ENCODE measurements at places on chromosomes 4 and X. TPM values are rescaled to one million over a fixed set of nuclear protein-coding genes. Genes with fewer than 3 reads are reported as not detected.
A peak's percentile ranks its signal among the peaks of the same experiment; 100 is the strongest.

Gene IL2RG
- not detected for total RNA-seq

Gene VCX3A
- 0.63 TPM for total RNA-seq

Gene NDST4
- total RNA-seq, result 5.1 TPM

Gene F8A2
- not detected for total RNA-seq

Gene CCDC120
- total RNA-seq, result 8.5 TPM

Gene PDHA2
- not detected for total RNA-seq

Gene SHOX
- total RNA-seq, result 0.21 TPM

DNA sequence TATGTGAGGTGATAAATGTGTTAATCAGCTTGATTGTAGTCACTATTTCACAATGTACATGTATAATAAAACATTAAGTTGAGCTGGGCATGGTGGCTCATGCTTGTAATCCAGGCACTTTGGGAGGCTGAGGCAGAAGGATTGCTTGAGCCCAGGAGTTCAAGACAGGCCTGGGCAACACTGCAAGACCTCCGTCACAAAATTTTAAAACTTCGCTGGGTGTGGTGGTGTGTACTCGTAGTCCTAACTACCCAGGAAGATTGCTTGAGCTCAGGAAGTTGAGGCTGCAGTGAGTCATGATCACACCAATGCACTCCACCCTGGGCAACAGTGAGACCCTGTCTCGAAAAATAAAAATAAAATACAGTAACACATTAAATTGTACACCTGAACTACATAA lies 20.1 kb downstream of the LYAR start:
- H3K36me3 ChIP-seq, result peaks cover 32% of the 10 kb centered on the region
- DNase-seq, result no peak
- no peaks in the 10 kb centered on the region for H3K4me1 ChIP-seq
- H3K4me3 ChIP-seq, result no peak overlapping the region
- peak overlapping the region; percentile 10 for H3K27ac ChIP-seq

DNA sequence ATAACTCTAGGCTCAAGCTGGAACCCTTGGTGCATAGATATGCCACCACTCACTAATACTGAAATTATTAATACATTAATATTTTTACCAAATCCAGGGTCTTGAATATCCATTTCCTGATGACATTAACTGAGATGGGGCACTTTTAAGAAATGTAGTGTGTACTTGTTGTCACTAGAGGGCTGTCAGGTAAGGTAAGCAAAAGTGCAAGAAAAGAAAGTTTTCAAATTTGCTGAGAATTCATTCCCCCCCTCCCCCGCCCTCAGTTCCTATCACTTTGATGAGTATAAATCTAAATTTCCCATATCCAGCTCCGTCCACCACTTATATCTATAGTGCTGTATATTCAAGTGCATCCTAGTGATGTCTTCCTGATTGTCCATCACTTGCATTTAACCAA lies 20.5 kb upstream of the WDR44 start:
- no peaks in the 10 kb centered on the region for H3K4me1 ChIP-seq
- H3K27me3 ChIP-seq, result peaks cover 21% of the 10 kb centered on the region
- no peak for DNase-seq
- H3K4me3 ChIP-seq, result no peak overlapping the region

- no peak overlapping the region for H3K4me3 ChIP-seq
- no peaks in the 10 kb centered on the region for H3K36me3 ChIP-seq
- H3K27me3 ChIP-seq, result no peaks in the 10 kb centered on the region
- no peak for DNase-seq
- peaks cover 3% of the 10 kb centered on the region for H3K4me1 ChIP-seq
These were observed 58.1 kb downstream of the RAB40A start for GRCh38 chrX:103461156-103461555.

- peaks cover 4% of the 10 kb centered on the region for H3K27me3 ChIP-seq
- H3K4me1 ChIP-seq, result peaks cover 20% of the 10 kb centered on the region
- peak; percentile 77 for DNase-seq
- H3K27ac ChIP-seq, result no peak overlapping the region
These were observed 30.3 kb downstream of the CCKAR start for GRCh38 chr4:26459756-26460530.

DNA sequence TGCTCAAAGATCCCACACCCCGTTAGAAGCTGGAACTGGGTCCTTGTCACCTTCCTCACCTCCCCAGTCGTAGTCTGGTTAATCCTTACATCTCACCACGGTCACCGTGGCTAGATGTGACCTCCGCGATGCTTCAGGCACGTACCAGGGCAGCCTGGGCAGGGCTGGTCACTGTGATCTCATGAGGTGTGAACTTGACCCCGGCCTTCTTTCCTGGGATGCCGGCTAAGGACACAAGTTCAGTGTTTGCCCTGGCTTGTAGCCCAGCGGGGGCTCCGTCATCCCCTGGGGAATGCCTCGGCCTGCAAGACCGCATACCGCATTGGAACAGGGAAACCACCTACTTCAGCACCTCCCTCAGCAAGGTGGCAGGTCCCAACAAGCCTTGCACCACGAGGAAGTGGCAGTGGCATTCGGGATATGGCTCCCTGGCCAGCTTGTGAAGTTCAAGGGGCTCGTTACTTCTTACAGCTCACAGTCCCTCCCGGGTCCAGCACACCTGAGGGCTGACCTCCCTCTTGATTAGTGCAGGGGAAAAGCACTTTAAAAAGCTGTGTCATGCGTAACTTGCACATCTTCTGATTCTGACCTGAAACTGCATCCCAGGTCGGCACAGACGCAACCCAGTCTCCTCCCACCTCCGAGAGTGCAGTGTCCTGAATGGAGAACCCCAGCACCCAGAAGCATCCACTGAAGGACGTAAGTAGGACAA lies 25.9 kb downstream of the NOP14 start:
- peak overlapping the region; percentile 19 for H3K27ac ChIP-seq
- no peak for DNase-seq
- H3K27me3 ChIP-seq, result no peaks in the 10 kb centered on the region
- no peak overlapping the region for H3K4me3 ChIP-seq

DNA sequence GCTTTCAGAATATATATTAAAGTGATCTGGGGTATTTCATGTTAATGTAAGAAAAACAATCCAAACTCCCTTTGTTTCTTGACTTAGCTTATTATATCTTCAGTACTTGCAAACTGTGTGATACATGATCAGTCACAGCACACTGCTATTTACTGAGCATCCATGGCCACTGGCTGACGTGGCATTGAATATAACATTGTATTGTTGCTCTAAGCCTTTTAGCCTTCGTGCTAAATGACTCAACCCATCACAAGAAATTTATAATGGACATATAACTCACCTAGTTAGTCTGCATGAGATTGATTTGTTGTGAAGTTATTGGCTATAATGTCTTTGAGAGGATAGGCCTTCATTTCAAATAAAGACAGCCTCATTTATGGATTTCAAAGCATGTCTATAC lies 642.6 kb downstream of the IL1RAPL1 start:
- H3K4me3 ChIP-seq, result no peak overlapping the region
- H3K27me3 ChIP-seq, result no peaks in the 10 kb centered on the region
- no peak for DNase-seq
- no peaks in the 10 kb centered on the region for H3K4me1 ChIP-seq

DNA sequence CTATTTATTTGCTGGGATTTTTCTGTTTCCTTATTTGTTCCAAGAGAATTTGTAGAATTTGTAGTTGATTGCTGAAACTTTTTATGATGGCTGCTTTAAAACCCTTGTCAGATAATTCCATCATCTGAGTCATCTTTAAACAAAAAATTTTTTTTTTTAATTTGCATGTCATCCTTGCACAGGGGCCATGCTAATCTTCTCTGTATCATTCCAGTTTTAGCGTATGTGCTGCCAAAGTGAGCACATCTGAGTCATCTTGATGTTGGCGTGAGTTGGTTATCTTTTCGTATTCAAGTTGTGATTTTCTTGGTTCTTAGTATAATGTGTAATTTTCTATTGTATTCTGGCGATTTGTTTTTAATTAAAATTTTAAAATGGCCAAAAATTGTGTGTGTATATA lies 18.7 kb upstream of the ZNF157 start:
- H3K4me3 ChIP-seq, result no peak overlapping the region
- no peak overlapping the region for H3K27ac ChIP-seq
- H3K4me1 ChIP-seq, result no peaks in the 10 kb centered on the region
- DNase-seq, result no peak

DNA sequence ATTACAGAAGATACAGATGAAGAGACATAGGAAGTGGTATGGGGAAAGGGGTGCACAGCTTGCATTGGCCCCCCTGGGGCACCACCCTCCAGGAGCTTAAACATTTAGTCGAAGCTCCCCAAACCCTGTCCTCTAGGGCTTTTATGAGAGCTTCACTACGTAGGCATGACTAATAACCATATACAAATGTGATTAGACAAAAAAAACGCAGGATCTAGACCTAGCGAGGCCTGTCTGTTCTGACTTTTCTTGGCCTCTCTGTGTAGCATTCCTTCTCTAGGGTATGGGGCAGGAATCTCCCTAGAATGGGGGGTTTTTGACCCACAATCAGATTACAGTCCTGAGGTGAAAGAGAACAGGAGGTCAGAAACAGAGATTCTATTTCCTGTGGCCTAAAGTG lies 293.7 kb upstream of the GALNTL6 start:
- H3K27ac ChIP-seq, result no peak overlapping the region
- no peak for DNase-seq
- no peaks in the 10 kb centered on the region for H3K36me3 ChIP-seq
- no peaks in the 10 kb centered on the region for H3K27me3 ChIP-seq
- H3K4me1 ChIP-seq, result peaks cover 1% of the 10 kb centered on the region

- H3K4me3 ChIP-seq, result no peak overlapping the region
- no peak overlapping the region for H3K27ac ChIP-seq
- no peaks in the 10 kb centered on the region for H3K36me3 ChIP-seq
- no peak for DNase-seq
- no peaks in the 10 kb centered on the region for H3K4me1 ChIP-seq
These were observed 116.5 kb downstream of the UCHL1 start for GRCh38 chr4:41373221-41373620.
